ENCODE measurements at places on chromosomes 1 and 21.

DNA sequence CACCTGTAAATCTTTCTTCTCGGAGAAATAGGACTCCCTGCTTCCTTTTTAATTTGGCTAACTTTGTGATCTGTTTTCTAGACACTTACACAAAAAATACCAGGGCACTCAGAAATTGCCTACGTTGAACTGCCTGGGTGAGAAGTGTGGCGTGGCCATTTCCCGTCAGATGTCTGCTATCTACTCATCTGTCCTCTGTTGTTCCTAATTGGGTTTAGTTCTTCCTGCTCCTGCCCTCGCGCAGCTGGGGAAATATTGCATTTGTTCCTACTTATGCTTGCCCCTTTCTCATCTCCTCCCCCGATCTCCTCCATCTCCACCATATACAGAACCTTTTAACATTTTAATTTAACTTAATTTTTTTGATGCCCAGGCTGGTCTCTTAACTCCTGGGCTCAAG is 55.1 kb downstream of the CD58 start:
- no peak for DNase-seq

DNA sequence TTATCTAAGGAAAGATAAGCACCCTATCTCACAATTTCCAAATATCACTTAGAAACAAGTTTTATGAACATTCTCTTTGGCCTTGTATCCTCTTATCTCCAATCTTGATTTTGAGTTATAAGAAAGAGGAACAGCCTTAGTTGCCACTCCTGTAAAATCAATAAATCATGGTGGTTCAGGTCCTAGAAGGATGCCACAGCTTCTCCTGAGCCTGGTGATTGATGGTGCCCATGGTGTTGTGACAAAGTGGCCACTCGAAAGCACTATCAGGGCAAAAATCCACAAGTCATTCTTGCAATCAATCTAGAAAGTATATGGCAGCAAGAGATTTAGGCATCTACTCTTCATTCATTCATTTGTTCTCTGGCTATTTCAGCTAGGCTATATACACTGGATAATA is 27.8 kb downstream of the GBP6 start:
- DNase-seq, result no peak

DNA sequence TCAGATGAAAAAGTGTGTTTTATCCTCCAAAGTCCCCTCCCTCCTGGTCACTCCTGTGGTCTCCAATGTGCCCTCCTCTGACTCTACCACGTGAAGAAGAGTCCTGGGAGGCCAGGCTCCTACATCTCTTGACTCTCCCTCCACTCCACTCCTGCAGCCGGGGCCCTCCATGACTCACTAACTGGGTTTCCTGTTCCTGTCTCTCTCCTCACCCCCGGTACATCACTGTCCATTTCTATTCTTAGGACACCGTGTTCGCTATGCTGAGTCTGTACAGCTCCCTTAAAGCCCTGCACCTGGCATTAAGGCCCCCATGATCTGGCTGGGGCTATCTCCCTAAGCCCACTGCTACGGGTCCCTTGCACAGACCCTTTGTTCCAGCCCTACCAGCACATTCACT is 93.4 kb downstream of the BCAR3 start:
- no peak for DNase-seq

DNA sequence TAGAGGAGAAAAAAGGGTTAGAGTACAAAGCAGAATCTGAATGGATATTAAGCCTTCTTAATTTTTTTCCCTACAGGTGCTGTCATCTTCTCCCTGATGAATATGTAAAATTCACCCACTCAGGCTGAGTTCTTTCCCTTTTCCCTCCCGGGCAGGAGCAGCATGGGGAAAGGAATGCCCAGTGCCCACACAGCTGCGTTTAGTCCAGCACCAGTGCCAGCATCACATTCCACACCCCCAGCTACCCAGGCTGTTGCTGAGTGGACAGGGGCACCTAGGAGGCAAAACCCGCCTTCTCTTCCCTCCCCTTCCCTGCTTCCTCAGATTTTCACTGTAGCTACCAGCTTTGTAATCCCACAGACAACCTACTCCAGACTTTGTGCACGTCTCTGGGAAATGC is 3.4 kb upstream of the CADM3 start:
- no peak for DNase-seq

DNA sequence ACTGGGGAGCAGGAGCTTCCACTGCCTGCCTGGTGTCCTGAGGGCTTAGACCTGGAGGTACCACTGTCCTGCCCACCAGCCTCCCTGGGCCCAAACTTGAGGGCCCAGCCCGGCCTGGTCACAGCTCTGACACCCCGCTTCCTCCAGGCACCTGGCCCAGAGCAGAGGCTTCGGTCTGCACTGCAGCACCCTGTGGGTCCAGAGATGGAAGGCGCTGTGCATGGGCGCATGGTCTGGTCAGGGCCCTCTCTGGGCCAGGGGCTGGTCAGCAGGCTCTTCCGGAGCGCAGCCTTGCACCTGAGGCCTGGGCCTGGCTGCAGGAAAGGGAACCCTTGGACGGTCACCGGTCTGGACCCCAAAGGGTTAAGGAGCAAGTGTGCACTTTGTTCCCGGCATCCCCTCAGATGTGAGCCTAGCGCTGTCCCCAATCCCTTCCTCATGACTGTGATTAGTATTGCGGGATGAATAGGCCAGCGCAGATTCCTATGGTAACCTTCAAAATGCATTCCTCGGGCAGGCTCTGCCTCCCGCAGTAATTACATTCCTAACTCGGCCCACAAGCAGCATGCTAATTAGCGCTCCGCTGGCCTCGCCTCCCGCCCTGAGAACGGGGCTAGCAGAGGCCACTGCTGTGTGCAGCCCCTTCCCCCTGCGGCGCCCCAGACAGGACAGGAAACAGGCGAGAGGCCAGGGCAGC is 36.3 kb downstream of the PRDM16 start:
- no peak for DNase-seq

- no peak for DNase-seq
Observed at GRCh38 chr1:15723631-15724246, 12.3 kb upstream of the SLC25A34 start.

- DNase-seq, result peak; percentile 13
Observed at GRCh38 chr1:19164274-19165015, 45.6 kb downstream of the UBR4 start.

- peak; percentile 68 for DNase-seq
Observed at GRCh38 chr1:224211206-224211962, 28.3 kb downstream of the DEGS1 start.

DNA sequence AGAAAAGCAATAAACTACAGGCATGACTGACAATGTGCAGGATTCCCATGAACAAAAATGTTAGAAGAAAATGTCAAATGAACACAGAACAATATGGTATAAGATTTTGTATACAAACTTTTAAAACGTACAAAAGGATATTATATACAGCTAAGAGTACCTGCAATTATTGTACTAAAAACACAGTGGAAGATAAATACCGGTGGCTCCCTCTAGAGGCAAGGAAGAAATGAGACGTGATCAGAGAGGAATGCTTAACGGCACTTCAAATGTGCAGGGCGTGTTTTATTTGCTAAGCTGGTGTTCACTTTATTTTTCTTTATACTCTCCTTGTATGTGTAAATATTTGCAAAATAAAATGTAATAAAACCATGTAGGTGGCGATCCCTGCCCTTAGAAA is 191.8 kb upstream of the SAMSN1 start:
- peak; percentile 44 for DNase-seq

DNA sequence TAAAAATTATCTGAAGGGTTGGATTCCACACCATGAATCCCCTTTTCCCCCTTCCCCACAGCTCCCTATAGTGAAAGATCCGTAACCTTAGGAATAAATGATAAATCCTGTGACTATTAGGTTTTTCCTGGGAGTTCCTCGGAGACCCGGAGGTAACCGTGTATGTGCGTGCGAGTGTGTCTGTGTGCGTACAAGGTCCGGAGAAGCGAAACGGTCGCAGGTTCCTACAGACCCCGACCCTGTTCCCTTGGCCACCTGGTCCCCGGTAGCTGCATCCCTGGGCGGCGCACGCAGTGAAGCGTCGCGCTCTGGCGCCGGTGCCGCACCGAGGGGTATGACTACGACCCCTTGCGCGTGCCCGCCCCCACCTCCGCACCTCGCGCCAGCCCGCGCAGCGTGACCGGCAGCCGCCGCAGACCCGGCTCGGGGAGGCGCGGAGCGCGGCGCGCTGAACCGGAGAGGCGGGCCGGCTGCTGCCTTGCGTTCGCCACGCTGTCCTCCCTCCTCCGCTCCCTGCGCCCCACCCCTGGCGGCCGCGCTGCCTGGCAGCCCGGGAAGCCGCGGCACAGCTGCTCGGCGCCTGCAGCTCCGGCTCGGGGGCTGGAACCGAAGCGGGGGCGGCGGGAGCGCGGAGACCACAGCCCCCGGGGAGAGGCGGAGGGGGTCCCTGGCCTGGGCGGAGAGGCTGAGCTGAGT is at the start of gene AK5:
AK5 (plus strand) TSS at position 529 of the 696 bp plus-strand sequence. CDS start 295 bp downstream, outside the sequence.
- peak; percentile 43 for DNase-seq

DNA sequence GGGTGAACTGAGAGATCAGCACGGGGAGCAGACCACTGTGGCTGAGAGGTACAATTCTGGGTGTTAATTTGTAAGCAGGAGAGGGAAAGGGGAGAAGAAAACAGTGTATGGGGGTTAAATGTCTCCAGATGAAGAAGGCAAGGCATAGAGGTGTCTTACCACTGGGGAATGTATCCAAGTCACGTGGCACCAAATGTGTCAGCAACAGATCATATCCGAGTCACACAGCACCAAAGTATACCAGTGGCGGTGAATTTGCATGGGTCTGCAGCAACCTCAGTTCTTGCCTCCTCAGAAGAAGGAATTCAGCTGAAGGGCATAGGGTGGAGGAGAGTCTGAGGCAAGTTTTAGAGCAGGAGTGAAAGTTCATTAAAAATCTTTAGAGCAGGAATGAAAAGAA is 21.2 kb upstream of the SYCP1 start:
- peak; percentile 61 for DNase-seq

DNA sequence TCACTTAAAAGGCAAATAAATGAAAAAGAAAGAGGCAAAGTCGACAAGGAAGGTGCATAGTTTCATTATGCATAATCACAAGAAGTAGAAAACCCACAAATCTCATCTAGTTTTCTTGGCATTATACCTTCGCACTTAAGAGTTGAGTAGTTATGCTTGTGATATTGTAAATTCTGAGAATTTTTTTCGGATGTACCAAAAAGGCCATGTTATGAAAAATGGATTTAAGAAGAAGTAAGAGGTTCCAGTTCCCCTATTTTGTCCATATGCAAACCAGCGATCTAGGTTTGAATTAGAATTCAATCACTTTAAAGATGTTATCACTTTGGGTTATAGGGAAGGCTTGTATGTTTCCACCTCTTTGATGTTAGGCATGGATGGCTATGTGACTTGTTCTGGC is 7.9 kb upstream of the ERICH3 start:
- no peak for DNase-seq

GRCh38 chr1:7121622-7121988 is 336.4 kb downstream of the CAMTA1 start:
- DNase-seq, result no peak

DNA sequence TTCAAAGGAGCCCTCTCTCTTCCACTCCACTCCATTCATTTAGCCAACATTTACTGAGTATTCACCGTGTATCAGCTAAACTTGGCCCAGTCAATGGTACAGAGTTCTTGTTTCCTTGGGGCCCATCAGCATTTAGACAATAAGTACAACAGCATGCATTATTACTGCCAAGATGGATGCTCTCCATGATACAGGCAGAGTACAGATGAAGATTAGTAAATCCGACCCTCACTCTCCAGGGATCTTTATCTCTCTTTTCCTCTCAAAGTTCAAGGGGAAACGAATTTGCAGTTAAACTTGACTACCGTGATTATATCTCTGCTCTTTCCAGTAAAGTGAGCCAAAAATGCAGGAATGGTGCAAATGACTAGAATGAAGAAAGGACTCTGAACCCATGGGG is 184.6 kb upstream of the DUSP10 start:
- no peak for DNase-seq

GRCh38 chr1:201912832-201913231 is 24.1 kb downstream of the SHISA4 start:
- no peak for DNase-seq

DNA sequence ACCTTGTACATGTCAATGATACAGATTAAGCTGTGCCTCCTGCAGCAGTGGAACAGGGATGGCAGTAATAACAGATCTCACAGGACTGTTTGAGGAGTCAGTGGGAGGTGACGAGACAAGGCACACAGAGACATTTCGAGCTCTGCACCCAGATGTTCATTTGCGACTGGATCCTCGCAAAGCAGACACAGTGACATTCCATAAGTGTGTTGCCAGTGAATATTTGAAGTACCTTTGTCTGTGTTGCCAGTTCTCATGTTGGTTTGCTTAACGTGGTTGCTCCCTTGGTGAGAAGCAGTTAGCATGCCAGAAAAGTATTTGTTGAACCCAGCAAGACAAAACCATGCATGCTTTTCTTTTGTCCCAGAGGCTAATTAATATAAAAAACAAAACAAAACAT is 67.0 kb downstream of the NID1 start:
- no peak for DNase-seq

GRCh38 chr1:58741678-58742553 is 41.9 kb downstream of the JUN start:
- DNase-seq, result no peak

DNA sequence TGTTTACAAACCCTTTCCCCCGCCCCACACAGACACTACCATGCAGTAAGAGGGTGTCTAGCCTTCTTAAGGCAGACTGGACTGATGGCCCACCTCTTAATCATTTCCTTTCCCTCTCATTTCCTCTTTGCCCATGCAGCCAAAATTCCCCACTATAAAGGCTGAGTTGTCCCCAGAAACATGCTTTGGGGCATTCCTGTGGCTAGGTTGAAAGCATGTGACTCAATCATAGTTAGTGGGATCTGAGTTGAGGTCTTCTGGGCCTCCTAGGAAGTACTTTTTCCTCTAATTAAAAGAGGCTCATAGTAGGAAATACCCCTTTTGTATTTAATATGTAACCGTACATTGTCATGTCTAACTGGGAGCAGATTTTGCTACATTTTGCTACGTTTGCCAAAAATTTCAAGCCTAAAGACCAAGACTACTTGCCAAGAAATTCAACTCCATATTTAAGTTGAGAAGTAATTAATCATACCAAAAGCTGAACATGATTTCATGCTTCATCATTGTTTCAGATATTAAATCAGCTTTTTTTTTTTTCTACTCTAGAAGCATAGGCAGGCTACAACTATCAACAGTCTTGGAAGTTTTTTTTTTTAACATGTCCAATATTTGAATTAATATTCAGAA is 174.7 kb downstream of the ADGRL4 start:
- peak; percentile 92 for DNase-seq

DNA sequence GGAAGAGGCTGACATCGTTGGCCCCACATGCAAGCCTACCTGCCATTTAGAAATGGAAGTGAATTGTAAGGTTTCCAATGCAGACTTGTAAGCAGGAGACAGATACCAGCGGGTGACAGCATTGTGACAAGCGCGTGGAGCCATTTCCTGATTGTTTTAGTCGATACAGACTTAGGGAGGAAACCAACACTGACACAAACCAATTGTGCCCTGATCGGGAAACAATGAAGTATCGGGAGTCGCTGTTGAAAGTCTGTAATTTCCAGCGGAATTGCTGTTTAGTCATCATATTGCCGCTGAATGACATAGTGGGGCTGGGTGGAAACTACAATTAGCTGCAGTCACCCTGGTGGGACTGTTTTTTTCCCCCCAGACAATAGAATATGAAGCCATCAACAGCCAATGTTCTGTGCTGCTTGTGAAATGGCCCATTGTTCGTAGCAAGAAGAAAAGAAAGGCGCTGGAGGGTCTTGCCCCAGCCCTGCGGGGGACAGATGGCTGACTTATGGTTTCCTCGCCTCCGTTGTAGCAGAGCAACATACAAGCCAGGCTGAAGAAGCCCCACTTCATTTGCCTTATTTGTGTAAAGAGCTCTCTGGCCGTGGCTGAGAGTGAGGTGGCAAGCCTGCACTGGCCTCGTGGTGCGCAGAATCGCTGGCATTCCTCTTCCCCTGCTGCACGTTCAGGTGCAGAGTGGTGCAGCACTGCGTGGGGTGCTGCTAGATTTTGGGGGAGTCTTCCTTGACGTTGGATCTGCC is 462.7 kb downstream of the CAMTA1 start:
- no peak for DNase-seq

Data from mammary epithelial cell (primary cell).